ENCODE measurements at places on chromosomes 7 and 10.

DNA sequence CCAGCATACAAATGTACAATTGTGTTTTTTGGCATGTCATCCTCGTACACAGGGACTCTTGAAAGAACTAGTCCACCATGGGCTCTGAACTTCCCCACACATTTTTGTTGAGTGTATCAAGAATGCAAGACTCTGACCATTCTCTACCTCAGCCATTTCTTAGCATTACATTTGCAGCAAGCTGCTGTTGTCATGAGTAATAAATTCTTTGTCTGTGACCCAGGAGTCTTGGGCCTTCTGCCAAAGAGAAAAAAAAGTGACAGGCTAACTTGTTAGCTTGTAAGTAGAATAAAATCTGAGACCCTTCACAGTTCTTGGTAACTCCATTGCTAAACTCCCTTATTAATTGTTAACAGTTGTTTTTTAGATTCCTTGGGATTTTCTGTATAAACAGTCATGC lies 542.3 kb upstream of the MBL2 start:
- no peaks in the 10 kb centered on the region for H3K36me3 ChIP-seq
- no peak for DNase-seq
- H3K4me3 ChIP-seq = no peak overlapping the region
- H3K27ac ChIP-seq = no peak overlapping the region
- H3K27me3 ChIP-seq = no peaks in the 10 kb centered on the region

DNA sequence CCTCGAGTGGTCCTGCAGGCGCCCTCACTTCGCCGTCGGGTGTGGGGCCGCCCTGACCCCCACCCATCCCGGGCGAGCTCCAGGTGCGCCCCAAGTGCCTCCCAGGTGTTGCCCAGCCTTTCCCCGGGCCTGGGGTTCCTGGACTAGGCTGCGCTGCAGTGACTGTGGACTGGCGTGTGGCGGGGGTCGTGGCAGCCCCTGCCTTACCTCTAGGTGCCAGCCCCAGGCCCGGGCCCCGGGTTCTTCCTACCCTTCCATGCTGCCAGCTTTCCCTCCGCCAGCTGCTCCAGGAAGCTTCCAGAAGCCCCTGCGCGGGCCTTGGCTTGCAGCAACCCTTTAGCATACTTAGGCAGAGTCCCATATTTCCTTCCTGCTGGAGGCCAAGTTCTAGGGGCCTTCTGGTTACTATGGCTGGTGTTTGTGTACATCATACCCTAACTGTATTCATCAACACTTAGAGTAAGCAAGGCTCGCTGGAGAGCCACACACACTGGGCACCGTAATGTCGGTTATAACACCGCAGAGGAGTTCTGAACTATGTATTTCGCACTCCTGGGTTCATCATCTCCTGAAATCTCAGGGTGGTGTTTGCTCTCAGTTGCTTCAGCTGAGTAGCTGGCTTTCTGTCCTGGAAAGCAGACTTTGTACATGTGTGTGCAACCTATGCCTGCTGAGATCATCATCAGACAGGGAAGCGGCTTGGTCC lies 471 bp downstream of the MGMT start:
- no peaks in the 10 kb centered on the region for H3K36me3 ChIP-seq
- peak overlapping the region; percentile 30 for H3K4me3 ChIP-seq
- H3K4me1 ChIP-seq = peaks cover 6% of the 10 kb centered on the region
- DNase-seq = peak; percentile 14
- H3K27me3 ChIP-seq = no peaks in the 10 kb centered on the region
- H3K27ac ChIP-seq = peak overlapping the region; percentile 23

DNA sequence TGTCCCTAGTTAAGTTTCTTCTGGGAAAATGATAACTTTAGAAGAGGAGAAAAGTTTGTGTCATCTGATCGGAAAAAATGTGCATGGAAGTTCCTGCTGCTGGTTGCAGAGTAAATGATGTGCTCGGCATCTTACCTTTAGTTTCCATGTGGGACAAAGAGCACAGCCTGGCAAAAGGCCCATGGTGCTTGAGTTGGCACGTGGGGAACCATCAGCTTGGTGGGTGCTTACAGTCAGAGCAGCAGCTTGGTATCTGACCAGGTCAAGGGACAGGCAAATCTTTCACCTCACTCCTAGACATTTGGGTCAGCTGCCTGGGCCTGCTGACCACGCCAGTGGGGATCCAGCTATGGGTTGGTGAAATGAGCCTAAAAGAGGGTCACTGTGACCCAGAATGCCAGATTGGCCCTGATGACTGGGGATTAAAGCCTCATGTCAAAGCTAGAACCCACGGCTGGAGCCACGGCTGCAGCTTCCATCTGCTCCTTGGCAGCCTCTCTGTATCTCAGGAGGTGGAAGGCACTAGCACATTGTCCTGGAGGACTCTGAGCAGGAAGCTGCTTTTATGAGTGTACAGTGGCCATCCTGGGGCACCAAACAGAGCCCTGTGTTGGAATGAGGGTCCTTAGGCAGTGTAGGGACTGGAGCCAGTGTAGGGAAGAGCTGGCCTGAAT lies 24.7 kb downstream of the VWC2 start:
- H3K36me3 ChIP-seq = no peaks in the 10 kb centered on the region
- no peak overlapping the region for H3K27ac ChIP-seq
- no peaks in the 10 kb centered on the region for H3K27me3 ChIP-seq
- H3K4me1 ChIP-seq = no peaks in the 10 kb centered on the region
- H3K4me3 ChIP-seq = no peak overlapping the region

- no peak overlapping the region for H3K4me3 ChIP-seq
- no peaks in the 10 kb centered on the region for H3K4me1 ChIP-seq
- DNase-seq = no peak
- H3K27ac ChIP-seq = no peak overlapping the region
Observed at GRCh38 chr10:31083765-31084184, 52.1 kb upstream of the ZNF438 start.

Data from pancreas (tissue), 10 donors.